Body of pancreas (tissue), 4 donors: ENCODE measurements at places on chromosomes 6 and 20. TPM values are rescaled to one million over a fixed set of nuclear protein-coding genes. Genes with fewer than 3 reads are reported as not detected.

Gene OTOR
- total RNA-seq: not detected

Gene B3GALT4
- 3.9 TPM for total RNA-seq

Gene TASP1
- total RNA-seq: 11.5 TPM

Gene PSORS1C2
- not detected for total RNA-seq

Gene HFE
- 2.0 TPM for total RNA-seq

Gene FNDC1
- total RNA-seq: 0.52 TPM

- H3K27me3 ChIP-seq: no peaks in the 10 kb centered on the region
- no peaks in the 10 kb centered on the region for H3K36me3 ChIP-seq
- peak overlapping the region; percentile 58 for H3K27ac ChIP-seq
- DNase-seq: peak; percentile 70
Observed at GRCh38 chr6:37083243-37084138, 78.0 kb downstream of the FGD2 start.

- H3K4me3 ChIP-seq: no peak overlapping the region
- no peaks in the 10 kb centered on the region for H3K27me3 ChIP-seq
- no peak overlapping the region for H3K27ac ChIP-seq
- peaks cover 11% of the 10 kb centered on the region for H3K36me3 ChIP-seq
- DNase-seq: no peak
- no peaks in the 10 kb centered on the region for H3K4me1 ChIP-seq
Observed at GRCh38 chr6:35061102-35061615, 80.0 kb downstream of the TCP11 start.

DNA sequence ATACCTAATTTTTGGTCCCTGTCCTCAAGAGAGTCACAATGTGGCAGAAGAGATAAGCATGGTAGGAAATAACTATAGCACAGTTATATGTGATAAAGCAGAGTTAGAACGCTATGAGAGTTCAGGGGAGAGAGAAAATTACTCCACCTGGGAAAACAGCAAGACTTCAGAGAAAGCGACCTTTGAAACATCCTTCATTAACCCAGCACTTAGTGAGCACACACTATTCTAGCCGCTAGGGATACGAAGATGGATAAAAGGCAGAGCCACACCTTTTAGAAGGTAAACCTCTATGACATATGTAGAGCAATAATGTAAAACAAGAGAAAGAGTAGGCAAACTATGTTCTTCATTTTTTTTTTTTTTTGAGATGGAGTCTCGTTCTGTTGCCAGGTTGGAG lies 264.3 kb downstream of the PTPRK start:
- no peak overlapping the region for H3K27ac ChIP-seq
- H3K36me3 ChIP-seq: no peaks in the 10 kb centered on the region
- no peak for DNase-seq
- H3K4me3 ChIP-seq: no peak overlapping the region
- no peaks in the 10 kb centered on the region for H3K27me3 ChIP-seq

GRCh38 chr6:44298055-44298803 lies 14.9 kb downstream of the AARS2 start:
- H3K4me1 ChIP-seq: peaks cover 17% of the 10 kb centered on the region
- no peak for DNase-seq
- no peaks in the 10 kb centered on the region for H3K27me3 ChIP-seq
- peaks cover 12% of the 10 kb centered on the region for H3K36me3 ChIP-seq

DNA sequence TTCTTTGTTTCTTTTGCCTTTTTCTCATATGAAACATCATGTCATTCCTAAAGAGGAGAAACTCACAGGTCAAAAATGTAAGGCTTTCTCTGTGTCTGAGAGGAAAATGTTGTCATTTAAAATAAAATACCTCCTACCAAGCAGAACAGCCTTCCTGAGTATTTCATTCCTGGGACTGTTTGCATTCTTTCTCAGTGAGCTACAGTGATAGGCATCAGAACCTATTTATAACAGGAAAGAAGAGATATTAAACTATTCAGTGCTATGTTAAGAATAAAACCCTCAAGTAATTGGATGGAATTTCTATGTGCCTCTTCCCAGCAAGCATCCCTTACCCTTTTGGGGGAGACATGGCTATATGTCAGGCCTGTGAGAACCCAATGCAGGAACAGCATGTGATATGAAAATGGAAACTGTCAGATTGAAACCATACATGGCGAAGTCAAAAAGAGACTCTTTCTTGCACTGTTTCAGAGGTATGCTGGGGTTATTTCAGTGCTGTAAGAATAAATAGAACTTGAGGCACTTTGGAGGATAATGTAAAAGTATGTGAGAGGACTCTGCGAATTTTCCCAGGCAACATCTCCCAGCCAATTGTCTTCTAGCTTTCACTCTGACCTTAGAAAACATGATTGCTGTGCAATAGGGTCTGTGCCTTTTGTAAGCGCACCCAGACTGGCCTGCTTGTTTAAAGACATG lies 133.8 kb upstream of the CCN2 start:
- no peaks in the 10 kb centered on the region for H3K36me3 ChIP-seq
- H3K27me3 ChIP-seq: no peaks in the 10 kb centered on the region
- H3K27ac ChIP-seq: peak overlapping the region; percentile 61

- H3K4me1 ChIP-seq: no peaks in the 10 kb centered on the region
- H3K36me3 ChIP-seq: no peaks in the 10 kb centered on the region
- no peaks in the 10 kb centered on the region for H3K27me3 ChIP-seq
- no peak overlapping the region for H3K27ac ChIP-seq
- DNase-seq: no peak
- no peak overlapping the region for H3K4me3 ChIP-seq
Observed at GRCh38 chr6:126267626-126268025, 72.3 kb upstream of the CENPW start.

DNA sequence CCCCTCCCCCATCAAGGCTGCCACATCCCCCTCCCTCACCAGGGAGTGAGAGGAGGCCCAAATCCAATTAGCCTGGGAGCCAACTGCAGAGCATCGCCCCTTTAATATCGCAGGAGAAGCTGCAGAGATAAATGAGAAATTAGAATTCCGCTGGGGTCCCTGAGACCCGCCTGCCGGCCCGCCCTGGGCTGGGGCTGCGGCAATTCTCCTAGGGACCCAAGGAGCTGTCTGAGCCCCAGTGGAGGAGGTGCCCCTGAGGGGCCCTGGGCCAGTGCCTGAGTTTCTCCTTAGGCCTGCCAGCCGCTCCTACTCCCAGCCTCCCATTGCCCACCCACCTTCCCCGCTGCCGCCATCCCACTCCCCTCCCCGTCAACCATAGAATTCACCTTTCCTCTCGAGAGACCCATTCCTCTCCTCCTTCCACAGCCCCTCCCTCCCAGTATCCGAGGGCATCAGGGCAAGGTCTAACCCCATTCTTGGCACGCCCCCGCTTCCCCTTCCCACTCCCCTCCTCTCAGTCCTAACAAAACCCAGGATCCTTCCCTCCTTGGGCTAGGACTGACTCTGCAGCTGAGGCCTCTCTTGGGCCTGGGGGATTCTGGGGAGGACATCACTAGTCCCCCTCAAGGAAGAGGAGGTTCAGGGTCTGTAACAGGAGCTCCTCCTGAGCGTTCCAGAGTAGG lies 20.0 kb upstream of the CDH22 start:
- peaks cover 32% of the 10 kb centered on the region for H3K4me1 ChIP-seq
- H3K36me3 ChIP-seq: no peaks in the 10 kb centered on the region
- H3K4me3 ChIP-seq: no peak overlapping the region
- DNase-seq: no peak
- peaks cover 3% of the 10 kb centered on the region for H3K27me3 ChIP-seq

DNA sequence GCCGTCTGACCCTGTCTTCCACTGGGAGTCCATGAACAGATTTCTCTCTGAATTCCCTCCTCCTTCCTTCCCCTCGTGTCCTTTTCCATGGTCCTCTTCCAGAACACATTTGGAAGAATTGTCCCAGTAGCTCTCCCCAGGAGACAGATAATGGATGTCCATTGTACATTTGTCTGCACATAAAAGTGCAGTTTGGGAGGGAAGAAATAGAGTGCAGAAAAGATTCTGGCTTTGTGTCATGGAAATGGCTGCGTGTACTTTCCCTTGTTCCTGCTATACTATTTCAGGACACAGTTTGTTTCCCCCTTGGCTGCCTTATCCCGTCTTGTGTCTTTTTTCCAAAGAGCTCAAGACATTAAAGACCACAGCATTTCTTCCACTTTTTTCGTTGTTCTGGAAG lies 127.6 kb downstream of the SYNDIG1 start:
- no peaks in the 10 kb centered on the region for H3K4me1 ChIP-seq
- H3K27ac ChIP-seq: no peak overlapping the region
- no peaks in the 10 kb centered on the region for H3K36me3 ChIP-seq
- H3K27me3 ChIP-seq: no peaks in the 10 kb centered on the region

- no peaks in the 10 kb centered on the region for H3K36me3 ChIP-seq
- no peak overlapping the region for H3K4me3 ChIP-seq
- H3K27me3 ChIP-seq: no peaks in the 10 kb centered on the region
- H3K4me1 ChIP-seq: peaks cover 13% of the 10 kb centered on the region
- H3K27ac ChIP-seq: no peak overlapping the region
Observed at GRCh38 chr20:53943522-53944291, 126.7 kb downstream of the BCAS1 start.

- H3K27ac ChIP-seq: peak overlapping the region; percentile 32
- H3K36me3 ChIP-seq: no peaks in the 10 kb centered on the region
- H3K4me3 ChIP-seq: no peak overlapping the region
- no peaks in the 10 kb centered on the region for H3K27me3 ChIP-seq
- H3K4me1 ChIP-seq: peaks cover 48% of the 10 kb centered on the region
- DNase-seq: peak; percentile 54
Observed at GRCh38 chr20:37990571-37991151, 42.6 kb downstream of the TTI1 start.

- no peak for DNase-seq
- H3K27ac ChIP-seq: no peak overlapping the region
- H3K36me3 ChIP-seq: no peaks in the 10 kb centered on the region
Observed at GRCh38 chr6:130838951-130839350, 11.7 kb downstream of the SMLR1 start.

- no peaks in the 10 kb centered on the region for H3K36me3 ChIP-seq
- no peak overlapping the region for H3K4me3 ChIP-seq
- peak; percentile 74 for DNase-seq
Observed at GRCh38 chr6:43246301-43247113, 3.2 kb downstream of the TTBK1 start.

DNA sequence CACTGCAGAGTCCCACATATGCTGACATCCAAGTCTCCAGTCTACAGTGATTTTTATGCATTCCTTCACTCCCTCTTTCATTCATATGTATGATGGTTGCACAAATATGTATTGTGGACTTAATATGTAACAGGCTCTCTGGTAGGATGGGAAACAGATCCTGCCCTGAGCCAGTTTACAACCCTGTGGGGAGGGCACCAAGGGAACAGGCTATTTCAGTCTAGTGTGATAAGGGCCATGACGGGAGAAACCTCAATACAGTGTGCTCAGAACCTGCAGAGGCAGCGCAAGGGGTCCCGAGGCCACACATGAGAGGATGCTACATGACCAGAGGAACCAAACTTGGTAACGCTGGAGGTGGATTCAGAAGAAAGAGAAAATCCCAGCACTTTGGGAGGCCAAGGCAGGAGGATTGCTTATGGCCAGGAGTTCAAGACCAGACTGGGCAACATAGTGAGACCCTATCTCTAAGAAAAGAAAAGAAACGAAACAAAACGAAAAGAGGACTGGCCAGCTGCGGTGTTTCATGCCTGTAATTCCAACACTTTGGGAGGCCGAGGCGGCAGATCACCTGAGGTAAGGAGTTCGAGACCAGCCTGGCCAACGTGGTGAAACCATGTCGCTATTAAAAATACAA lies 249.8 kb upstream of the JARID2 start:
- no peak overlapping the region for H3K27ac ChIP-seq
- DNase-seq: no peak
- H3K36me3 ChIP-seq: no peaks in the 10 kb centered on the region
- no peaks in the 10 kb centered on the region for H3K4me1 ChIP-seq
- no peak overlapping the region for H3K4me3 ChIP-seq

- H3K27ac ChIP-seq: no peak overlapping the region
- no peaks in the 10 kb centered on the region for H3K36me3 ChIP-seq
- no peak overlapping the region for H3K4me3 ChIP-seq
- no peaks in the 10 kb centered on the region for H3K27me3 ChIP-seq
Observed at GRCh38 chr6:138809677-138810076, 13.8 kb downstream of the ECT2L start.

GRCh38 chr6:19804205-19805128 lies 32.7 kb upstream of the ID4 start:
- H3K4me1 ChIP-seq: peaks cover 15% of the 10 kb centered on the region
- H3K4me3 ChIP-seq: peak overlapping the region; percentile 1
- DNase-seq: peak; percentile 96
- no peaks in the 10 kb centered on the region for H3K36me3 ChIP-seq

GRCh38 chr6:100504786-100505737 lies 40.3 kb upstream of the SIM1 start:
- H3K27me3 ChIP-seq: no peaks in the 10 kb centered on the region
- H3K4me3 ChIP-seq: no peak overlapping the region
- peaks cover 2% of the 10 kb centered on the region for H3K36me3 ChIP-seq
- H3K27ac ChIP-seq: no peak overlapping the region

- no peaks in the 10 kb centered on the region for H3K36me3 ChIP-seq
- no peak overlapping the region for H3K4me3 ChIP-seq
- no peak overlapping the region for H3K27ac ChIP-seq
- DNase-seq: no peak
Observed at GRCh38 chr6:2938004-2938631, 33.2 kb downstream of the SERPINB6 start.

DNA sequence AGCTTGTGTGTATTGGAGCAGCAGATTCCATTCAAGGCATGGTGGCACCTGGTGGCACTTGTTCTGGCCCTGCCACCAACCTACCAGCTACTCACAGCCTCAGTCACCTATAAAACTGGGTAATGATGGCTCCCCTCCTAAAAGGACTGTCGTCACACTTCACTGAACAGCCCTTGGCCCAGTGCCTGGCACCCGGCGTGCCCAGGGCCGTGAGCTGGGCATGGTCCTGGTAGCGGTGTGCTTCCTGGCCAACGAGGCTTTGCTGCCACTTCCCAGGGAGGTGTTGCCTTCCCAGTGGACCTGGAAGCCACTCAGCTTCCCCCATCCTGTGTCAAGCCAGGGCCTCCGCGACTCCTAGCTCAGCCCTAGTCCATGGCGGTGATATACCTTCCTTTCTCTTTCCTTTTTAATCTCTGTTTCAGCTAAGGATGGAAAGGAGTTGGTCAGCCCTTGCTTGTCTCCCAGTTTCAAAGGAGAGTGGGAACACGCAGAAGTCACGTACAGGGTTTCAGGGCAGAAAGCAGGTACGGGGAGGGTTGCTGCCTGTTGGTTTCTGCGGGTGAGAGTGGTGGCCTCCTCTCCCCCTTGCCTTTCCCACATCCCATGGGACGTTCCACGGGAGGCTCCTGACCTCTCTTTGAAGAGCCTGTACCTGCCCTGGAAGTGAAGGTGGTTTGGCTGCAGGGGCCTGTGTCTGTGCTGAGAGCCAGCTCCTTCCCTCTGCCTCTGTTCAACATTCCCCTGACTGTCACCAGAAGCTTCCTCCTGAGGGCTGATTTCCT lies 25.5 kb downstream of the ENTPD6 start:
- peaks cover 21% of the 10 kb centered on the region for H3K4me1 ChIP-seq
- peak; percentile 35 for DNase-seq
- H3K4me3 ChIP-seq: no peak overlapping the region
- H3K36me3 ChIP-seq: peaks cover 13% of the 10 kb centered on the region
- peak overlapping the region; percentile 52 for H3K27ac ChIP-seq
- H3K27me3 ChIP-seq: no peaks in the 10 kb centered on the region
